ENCODE measurements at places on chromosomes 11 and 22.

- no peaks in the 10 kb centered on the region for H3K27me3 ChIP-seq
- H3K4me1 ChIP-seq, result no peaks in the 10 kb centered on the region
- no peak overlapping the region for H3K27ac ChIP-seq
- no peak for DNase-seq
- H3K36me3 ChIP-seq, result no peaks in the 10 kb centered on the region
These were observed 23.5 kb downstream of the TBRG1 start for GRCh38 chr11:124646148-124646547.

- H3K27ac ChIP-seq, result no peak overlapping the region
- no peaks in the 10 kb centered on the region for H3K36me3 ChIP-seq
- no peak overlapping the region for H3K4me3 ChIP-seq
- no peaks in the 10 kb centered on the region for H3K27me3 ChIP-seq
- no peaks in the 10 kb centered on the region for H3K4me1 ChIP-seq
- DNase-seq, result no peak
These were observed 431.4 kb upstream of the CCDC90B start for GRCh38 chr11:83717537-83717936.

DNA sequence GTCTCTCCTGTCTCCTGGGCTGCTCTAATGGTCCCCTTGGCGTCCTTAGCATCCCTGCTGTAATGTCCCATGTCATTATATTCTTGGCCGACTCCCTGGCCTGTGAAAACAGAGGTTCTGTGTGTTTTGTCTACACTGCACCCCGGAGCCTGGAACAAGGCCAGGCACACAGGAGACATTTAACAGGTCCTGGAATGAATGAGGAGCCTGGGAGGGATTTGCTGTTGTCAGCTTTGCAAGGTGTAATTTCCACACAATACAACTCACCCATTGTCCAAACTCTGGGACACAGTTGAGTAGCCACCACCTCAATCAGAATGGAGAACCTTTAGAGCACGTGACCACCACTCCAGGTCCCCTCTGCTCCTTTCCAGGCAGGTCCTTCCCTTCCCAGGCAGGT, 14.9 kb upstream of the PDGFB start:
- no peak for DNase-seq
- no peaks in the 10 kb centered on the region for H3K27me3 ChIP-seq
- H3K36me3 ChIP-seq, result no peaks in the 10 kb centered on the region
- no peak overlapping the region for H3K27ac ChIP-seq
- no peak overlapping the region for H3K4me3 ChIP-seq

DNA sequence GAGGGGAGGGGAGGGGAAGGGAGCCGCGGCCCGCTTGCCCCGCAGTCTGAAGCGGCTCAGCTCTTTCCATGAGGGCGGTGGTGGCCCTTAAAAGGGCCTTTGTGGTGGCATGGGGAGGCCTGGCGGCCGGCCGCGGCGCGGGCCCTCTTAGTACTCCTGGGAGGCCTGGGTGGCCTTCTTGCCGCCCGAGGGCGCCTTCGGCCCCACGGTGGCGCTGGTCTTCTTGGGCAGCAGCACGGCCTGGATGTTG, 6.9 kb downstream of the DPAGT1 start:
- peak overlapping the region; percentile 96 for H3K27ac ChIP-seq
- no peaks in the 10 kb centered on the region for H3K36me3 ChIP-seq
- peak overlapping the region; percentile 92 for H3K4me3 ChIP-seq
- peaks cover 2% of the 10 kb centered on the region for H3K4me1 ChIP-seq
- H3K27me3 ChIP-seq, result no peaks in the 10 kb centered on the region

- H3K27ac ChIP-seq, result peak overlapping the region; percentile 47
- no peaks in the 10 kb centered on the region for H3K36me3 ChIP-seq
- DNase-seq, result peak; percentile 42
- H3K4me1 ChIP-seq, result peaks cover 5% of the 10 kb centered on the region
- no peaks in the 10 kb centered on the region for H3K27me3 ChIP-seq
These were observed 2.5 kb upstream of the ADM start for GRCh38 chr11:10302359-10302743.

GRCh38 chr22:38513063-38513462, 7.0 kb upstream of the DDX17 start:
- no peaks in the 10 kb centered on the region for H3K4me1 ChIP-seq
- H3K27me3 ChIP-seq, result no peaks in the 10 kb centered on the region
- no peaks in the 10 kb centered on the region for H3K36me3 ChIP-seq
- no peak overlapping the region for H3K4me3 ChIP-seq
- no peak for DNase-seq

DNA sequence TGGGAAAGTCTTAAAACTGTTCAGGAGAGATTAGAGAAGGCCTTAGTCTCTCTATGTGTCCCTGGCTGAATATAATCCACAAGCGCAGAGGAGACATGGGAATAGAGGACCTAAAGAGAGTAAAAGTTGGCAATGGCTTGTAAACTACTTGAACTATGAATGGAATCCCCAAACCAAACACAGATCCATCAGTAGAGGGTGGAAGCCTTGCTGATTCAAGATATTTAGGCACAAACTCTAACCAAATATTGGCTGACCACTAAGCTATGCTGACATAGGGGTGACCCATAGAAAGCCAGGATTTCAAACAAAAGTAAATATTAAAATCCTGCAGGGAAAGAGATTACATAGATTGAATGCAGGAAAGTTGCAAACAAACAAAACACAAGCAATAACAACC, 439.2 kb downstream of the DLG2 start:
- no peak overlapping the region for H3K4me3 ChIP-seq
- H3K27me3 ChIP-seq, result no peaks in the 10 kb centered on the region
- no peak for DNase-seq
- H3K36me3 ChIP-seq, result no peaks in the 10 kb centered on the region

- no peaks in the 10 kb centered on the region for H3K4me1 ChIP-seq
- H3K27me3 ChIP-seq, result no peaks in the 10 kb centered on the region
These were observed 117.5 kb downstream of the FCHSD2 start for GRCh38 chr11:73024639-73025038.

DNA sequence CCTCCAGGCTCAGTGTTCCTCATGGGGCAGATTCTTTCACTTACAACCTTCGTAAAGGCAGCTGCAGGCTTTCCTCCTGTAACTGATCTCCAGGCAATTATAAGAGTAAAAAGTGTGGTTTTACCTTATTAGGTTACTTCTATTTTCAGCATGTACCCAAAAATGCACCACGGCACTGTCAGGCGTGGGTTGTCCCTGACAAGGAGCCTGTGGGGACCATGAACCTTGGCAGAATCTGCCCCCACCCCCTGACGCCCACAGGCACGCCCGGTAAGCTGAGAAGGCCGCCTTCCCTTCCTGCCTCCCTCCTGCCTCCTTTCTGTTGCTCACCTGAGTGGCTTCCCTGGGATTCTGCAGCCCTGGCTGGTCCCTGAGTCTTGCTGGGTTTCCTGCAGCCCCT, 1383.3 kb downstream of the TBC1D22A start:
- DNase-seq, result no peak
- H3K4me1 ChIP-seq, result no peaks in the 10 kb centered on the region
- no peak overlapping the region for H3K27ac ChIP-seq
- H3K4me3 ChIP-seq, result no peak overlapping the region

DNA sequence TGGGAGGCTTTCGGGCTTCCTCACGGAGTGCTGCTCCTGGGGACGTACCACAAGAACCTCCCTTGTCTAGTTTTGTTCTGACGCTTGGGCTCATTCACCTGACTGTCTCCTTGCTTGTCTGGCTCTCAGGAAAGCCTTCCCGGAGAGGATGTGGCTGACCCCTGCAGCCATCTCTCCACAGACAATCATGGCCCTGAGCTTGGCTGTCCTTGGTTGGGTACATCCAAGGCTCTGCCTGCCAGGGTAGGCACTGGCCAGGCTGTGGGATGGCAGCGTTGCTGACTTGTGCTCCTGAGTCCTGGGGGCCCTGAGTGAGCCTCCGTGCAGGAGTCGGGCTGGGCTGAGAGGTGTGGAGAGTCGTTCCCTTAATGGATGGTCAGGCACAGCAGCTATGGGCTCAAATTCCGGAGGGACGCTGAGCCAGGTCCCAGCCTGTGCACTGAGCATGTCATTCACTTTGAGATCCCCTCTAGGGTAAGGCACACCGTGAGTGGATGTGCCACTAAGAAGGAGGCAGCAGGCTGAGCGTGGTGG, 32.8 kb downstream of the BCR start:
- H3K27ac ChIP-seq, result no peak overlapping the region
- no peak for DNase-seq
- H3K4me1 ChIP-seq, result peaks cover 8% of the 10 kb centered on the region
- no peaks in the 10 kb centered on the region for H3K27me3 ChIP-seq
- no peak overlapping the region for H3K4me3 ChIP-seq
